ENCODE measurements at places on chromosomes 6 and 20.

- no peak for DNase-seq
Observed at GRCh38 chr6:129006724-129007514, 124.0 kb downstream of the LAMA2 start.

GRCh38 chr20:19310541-19310940, 98.1 kb downstream of the SLC24A3 start:
- DNase-seq: no peak

DNA sequence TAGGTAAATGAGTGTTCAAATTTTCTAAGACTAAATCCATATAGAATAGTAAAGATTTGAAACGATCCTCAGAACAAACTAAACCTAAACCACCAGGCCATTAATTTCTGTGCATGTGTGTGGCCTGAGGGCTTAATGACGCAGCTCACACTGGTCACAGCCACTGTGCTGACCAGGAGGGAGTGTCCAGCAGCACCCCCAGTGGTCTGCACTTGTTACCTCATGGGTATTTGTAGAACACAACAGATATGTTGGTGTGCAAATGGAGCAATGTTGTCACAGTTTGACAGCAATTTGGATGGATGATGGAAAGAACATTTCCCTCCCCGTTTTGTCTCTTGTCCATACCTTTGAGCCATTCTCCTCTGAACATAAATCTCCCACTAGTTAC, 122.4 kb upstream of the EXOC2 start:
- DNase-seq: no peak

DNA sequence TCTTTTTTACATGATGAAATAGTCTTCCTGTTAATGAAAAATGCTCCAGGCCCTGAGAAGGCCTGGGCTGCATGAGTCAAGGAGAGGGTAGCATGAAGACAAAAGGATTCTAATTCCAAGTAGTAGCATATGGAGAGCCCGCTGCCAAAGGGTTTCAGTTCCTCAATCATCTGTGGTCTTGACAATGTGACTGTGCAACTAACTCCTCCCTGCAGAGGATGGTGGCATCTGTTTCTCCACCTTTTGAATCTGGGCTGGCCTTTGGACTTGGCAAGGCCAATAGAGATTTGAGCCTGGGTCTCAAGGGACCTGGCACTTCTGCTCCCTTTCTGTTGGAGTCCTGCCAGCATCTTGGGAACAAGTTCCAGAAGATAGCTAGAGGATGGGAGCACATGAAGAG, 35.1 kb upstream of the ANKEF1 start:
- no peak for DNase-seq

- no peak for DNase-seq
Observed at GRCh38 chr6:4693173-4693970, 82.8 kb upstream of the CDYL start.

DNA sequence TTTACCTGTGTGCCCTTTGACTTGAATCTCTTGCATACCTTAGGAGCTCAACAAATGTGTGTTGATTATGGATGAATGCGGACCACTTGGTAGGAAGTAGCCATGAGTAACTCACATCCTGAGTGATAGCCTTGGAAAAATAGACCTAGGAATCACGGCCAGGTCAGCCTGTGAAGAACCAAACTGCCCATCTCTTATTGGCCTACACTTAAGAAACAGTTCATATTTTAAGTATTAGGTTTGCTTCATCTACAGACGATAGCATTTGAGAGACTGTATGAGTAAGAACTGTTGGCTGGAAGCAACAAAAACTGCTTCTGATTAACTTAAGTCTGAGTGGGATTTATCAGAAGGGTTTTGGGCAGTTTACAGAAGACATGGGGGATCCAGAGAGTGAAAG, 320.1 kb upstream of the PRND start:
- no peak for DNase-seq

- no peak for DNase-seq
Observed at GRCh38 chr6:97863697-97864096, 580.7 kb upstream of the MMS22L start.
